ENCODE measurements at places on chromosomes 12 and 14. TPM values are rescaled to one million over a fixed set of nuclear protein-coding genes. Genes with fewer than 3 reads are reported as not detected.

- no peak for DNase-seq
These were observed 95.5 kb downstream of the SLC38A6 start for GRCh38 chr14:61076556-61076955.

DNA sequence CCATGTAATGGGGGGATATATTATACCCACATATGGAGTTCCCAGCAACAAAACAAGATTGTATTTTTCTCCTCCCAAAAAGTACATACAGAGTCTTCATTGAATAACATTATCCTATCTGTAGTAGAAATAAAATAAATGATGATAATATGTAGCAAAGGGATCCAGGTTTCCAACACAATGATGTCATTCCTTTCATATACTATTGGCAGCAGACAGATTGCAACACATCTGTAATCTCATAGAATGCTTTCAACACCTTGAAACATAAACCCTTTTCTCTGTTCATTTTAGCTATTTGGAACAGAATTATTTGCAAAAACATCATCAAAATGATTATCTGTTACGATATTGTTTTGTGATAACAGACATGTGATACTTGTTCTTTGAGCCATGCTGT is 317.6 kb downstream of the DPF3 start:
- no peak for DNase-seq

DNA sequence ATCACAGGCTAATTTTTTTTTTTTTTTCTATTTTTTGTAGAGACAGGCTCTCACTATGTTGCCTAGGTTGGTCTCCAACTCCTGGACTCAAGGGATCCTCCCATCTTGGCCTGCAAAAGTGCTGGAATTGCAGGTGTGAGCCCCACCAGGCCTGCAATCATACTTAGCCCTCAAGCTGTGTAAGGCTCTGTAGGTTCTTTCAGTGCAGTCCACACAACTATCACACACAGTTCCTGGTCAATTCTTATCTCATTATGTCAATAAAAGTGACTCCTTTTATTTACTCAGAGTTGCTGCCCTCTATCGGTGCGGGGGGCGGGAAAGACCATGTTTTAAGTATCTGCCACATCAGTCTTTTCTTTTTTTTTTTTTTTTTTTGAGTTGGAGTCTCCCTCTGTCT is 29.0 kb downstream of the SLC2A3 start:
- no peak for DNase-seq

Gene DHRS4L2
- total RNA-seq, result 16.3 TPM

Gene TAS2R42
- total RNA-seq, result not detected

Gene RFLNA
- 0.19 TPM for total RNA-seq

Data from Right ventricle myocardium inferior (tissue), 1 donor.